ENCODE measurements at places on chromosomes 16 and 17.

DNA sequence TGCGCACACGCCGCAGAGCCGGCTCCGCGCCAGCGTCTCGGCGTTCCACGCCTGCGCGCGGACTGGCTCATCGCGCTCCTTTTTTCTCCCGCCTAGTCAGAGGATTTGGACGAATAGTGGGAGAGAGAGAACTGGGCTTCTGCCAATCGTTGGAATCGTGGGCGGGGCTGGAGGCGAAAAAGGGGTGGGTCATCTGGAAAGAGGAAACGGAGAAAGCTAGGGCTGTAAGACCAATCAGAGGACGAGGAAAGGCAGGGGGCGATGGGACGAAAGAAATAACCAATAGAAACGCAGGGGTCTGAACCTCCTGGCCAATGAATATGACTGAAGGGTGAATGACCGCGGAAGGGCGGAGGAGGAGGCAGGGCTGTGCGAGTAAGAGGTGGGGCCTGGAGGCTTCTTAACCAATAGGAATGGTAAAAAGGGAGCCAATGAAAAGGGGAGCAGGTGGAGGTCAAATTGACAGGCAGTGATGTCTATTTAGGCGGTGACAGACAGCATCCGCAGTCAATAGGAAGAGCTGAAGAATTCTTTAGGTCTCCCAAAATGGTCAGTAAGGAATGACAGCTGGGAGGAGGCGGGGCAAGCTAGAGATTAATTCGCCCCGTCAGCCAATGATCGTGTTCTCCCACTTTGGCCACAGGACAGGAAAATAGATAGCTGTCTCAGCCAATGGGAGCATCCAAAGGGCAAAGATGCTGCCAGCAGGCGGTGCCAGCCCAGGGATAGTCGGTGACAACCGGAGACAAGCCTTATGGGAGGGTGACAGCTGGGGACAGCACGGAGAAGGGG lies at the start of gene TBC1D10B:
TSS of gene TBC1D10B (minus strand) at position 39 of the 792 bp plus-strand sequence. CDS start 311 bp downstream, outside the sequence.
- DNase-seq = peak; percentile 99

DNA sequence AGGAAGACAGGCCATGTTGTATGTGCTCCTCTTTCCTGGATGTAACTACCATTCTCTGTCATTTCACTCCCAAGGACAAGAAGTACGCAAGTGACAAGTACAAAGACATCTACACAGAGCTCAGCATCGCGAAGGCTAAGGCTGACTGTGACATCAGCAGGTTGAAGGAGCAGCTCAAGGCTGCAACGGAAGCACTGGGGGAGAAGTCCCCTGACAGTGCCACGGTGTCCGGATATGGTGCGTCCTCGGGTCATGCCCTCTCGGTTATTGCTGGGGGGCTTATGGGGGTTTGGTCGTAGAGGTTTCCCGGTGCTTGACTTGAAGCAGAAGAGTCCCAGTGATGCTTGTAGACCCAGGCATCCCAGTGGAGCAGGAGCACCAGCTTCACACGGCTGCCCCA lies 29.0 kb downstream of the PLD6 start:
- no peak for DNase-seq

DNA sequence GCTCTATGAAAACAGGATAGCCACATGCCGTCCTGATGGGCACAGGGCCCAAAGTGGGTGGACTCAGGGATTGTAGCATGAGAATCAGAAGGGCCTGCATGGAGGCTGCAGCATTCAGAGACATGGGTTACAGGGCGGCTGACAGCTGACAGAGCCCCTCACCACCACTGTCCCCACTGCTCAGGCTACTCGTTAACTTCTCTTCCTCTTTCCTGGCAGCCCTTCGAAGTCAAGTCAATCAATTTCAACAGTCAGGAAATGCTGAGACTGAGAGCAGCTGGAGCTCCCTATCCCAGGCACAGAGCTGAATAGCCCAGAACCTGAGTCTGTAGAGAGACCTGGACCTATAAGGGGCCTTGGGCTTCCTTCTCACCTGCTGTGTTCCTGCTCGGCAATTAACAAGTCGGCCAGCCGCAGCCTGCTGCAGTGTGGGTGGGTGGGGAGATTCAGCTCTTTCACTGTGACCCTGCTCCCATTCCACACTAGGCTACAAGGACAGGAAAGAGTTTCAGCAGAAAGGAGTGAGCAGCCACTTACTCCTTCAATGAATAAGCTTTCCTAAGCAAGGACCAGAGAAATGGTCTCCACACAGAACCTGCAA lies 76.9 kb downstream of the TEX14 start:
- DNase-seq = no peak

DNA sequence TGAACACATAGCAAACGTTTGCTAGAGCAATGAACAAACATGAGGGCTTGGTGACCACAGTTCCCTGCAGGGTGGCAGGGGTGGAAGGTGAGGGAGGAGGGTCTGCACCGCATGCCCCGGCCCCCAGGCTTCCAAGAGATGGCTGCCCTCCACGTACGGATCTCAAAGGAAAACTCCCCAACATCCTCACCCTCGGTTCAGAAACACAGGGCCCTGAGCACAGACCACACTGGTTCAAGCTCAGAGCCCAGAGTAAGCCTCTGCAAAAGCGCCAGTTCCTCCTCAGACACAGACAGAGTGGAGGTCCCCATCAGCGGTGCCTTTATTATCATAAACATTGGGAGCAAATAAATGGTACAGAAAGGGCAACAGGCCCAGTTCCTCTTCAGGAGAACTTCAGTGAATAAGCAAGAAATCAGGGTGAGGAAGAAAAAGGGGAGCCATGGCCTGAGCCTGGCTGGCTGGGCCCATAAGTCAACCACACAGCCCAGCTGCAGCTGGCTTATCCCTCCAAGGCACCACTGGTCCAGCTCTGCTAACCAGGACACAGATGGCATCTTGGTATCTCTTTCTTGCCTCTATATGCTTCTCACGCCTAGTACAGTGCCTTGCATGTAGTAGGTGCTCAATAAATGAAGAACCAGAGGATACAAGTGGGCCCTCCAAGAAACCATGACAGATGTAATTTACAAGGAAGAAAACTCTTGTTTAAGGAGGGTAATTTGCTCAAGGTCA lies 11.0 kb downstream of the MPO start:
- no peak for DNase-seq

DNA sequence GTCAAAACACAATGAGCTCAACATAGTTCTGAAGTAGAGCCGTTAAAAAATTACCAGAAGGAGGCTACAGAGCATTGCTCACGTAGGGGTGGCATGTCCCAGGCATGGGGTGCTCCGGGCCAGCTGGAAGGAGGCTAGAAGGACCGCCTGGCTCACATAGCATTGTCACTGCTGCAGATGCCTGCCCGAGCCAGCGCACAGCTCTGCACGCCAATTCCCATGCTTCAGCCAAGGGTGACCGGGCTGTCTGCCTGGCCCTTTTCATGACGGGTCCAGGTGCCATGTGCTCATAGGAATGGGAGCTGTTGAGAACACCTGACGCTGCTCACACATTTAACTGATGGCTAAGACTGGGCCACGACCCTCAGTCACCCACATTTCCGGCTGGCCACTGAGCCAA lies 228.9 kb upstream of the FOXF1 start:
- DNase-seq = no peak

DNA sequence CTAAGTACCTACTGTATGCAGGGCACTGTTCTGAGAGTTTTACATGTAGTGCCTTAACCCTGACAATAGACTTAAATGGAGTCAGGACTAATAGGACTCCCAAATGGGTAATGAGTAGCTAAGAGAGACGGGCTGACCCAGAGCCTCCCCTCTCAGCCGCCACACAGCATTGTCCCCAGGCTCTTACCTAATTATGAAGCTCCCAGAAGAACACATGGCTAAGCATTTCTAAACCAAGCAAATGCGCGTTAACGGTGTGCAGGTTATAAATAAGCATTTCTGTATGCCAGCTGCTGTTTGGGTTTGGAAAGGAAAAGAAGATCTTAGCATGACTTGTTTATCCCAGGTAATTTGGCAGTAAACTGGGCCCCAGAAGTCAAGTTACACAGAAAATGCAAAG lies 14.3 kb downstream of the KATNIP start:
- no peak for DNase-seq

DNA sequence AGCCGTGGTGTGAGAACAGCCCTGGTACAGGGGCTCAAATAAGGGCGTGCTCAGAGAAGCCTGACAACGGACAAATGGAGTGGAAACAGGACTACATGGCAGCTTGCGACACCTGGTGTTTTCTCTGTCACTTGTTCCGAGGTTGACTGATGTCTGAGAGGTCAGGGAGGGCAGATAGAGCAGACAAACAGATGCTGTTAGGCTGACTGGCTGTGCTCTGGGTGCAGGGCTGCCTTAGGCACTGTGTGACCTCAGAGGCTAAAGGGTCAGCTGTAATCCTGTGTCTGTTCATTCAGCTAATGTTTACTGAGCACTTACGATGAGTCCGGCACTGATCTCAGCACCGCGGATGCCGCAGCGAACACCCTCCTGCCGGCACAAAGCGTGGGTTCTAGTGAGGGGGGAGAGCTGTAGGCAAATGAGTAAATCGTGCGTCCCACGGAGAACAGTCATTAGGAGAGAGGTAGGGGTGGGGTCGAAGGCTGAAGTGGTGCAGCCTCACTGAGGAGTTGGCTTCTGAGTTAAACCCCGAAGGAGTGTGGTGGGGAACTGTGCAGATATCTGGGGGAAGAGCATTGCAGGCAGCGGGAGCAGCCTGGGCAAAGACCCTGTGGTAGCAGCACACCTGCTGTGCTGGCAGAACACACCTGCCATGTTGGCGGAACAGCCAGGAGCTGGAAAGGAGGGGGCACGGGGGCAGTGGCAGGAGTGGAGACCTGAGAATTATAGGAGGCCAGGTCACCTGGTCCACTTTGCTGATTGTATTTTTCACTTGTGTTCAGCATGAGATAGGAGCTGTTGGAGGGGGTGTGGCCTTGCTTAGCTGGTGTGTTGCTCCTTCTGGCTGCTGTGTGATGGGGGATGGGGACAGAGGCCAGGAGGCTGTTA lies 35.0 kb downstream of the GPT2 start:
- DNase-seq = no peak

GRCh38 chr16:29700253-29700987 lies 21.4 kb downstream of the QPRT start:
- peak; percentile 37 for DNase-seq

DNA sequence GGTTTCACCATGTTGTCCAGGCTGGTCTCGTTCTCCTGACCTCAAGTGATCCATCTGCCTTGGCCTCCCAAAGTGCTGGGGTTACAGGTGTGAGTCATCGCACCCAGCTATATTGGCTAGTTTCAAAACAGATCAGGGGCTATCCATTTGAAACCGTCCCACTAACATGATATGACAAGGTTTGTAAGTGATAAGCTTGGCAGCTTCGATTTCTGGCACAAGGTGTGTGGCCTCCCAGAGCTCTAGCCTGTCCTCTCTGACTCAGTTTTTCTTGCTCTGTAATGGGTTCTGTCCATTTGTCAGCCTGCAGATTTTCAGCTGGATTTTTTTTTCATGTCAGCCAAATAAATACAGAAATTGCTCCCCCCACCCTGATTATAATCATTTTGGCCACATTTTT lies 31.8 kb upstream of the TENT4B start:
- DNase-seq = no peak

GRCh38 chr17:81837641-81838040 lies 2.8 kb upstream of the PPP1R27 start:
- DNase-seq = no peak

- DNase-seq = no peak
Measured at GRCh38 chr16:54586474-54587175, 300.0 kb upstream of the IRX3 start.

DNA sequence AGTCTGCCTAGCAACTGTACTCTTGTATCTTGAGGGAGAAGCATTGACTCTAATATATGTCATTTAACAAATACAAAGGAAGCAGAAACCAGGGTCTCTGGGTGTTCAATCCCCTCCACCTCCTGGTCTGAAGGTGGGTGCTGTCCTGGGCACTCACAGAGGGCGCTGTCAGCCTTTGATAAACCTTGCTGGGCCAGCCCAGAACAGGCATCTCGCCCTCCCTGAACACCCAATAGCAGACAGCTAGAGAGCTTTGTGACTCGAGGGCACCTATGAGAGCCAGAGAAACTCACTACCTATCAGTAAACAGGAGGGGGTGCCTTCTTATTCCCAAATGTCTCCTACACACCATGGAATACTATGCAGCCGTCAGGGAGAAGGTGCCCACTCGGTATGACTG lies 6.4 kb upstream of the PIPOX start:
- no peak for DNase-seq

Data from stimulated activated CD8-positive, alpha-beta memory T cell treated with anti-CD3 and anti-CD28 coated beads, Interleukin-15, amount 100 ng/mL, for 4 hours (primary cell).